ENCODE measurements at places on chromosomes 1 and 21.

DNA sequence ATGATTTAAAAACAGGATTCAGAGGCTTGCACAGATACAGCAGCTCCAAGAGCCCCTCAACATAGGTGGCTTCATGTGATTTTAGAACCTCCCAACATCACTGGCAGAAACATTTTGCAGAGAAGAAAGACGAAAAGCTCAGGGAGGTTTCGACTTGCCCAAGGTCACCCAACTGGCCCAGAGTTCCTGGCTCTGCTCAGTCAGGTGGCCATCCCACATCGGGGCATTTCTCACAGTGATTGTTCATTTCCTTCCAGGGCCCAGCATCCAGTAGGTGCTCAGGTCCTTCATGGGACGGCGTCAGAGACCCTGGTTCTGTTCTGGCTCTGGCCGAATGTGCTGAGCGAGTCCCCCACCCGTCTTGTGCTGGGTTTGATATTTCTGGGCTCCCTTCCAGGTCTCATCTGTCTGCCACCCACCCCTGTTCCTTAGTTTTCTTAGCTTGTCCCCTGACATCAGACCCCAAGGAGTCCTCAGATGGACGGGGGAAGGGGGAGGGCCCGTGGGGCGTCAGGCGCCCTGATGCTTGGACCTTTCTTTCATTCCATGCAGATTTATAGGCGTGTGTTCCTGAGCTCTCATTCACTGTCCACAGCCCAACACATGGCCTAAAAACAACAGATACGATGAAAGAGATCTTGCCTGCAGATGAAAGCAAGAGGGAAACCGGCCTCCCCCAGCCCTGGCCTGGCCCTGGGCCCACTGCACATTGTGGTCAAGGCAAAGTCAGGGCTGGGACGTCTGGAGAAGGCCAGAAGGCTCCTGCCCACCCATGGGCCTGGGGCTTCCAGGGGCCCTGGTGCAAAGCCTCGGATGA, 123.1 kb upstream of the ZBTB40 start:
- DNase-seq = no peak

DNA sequence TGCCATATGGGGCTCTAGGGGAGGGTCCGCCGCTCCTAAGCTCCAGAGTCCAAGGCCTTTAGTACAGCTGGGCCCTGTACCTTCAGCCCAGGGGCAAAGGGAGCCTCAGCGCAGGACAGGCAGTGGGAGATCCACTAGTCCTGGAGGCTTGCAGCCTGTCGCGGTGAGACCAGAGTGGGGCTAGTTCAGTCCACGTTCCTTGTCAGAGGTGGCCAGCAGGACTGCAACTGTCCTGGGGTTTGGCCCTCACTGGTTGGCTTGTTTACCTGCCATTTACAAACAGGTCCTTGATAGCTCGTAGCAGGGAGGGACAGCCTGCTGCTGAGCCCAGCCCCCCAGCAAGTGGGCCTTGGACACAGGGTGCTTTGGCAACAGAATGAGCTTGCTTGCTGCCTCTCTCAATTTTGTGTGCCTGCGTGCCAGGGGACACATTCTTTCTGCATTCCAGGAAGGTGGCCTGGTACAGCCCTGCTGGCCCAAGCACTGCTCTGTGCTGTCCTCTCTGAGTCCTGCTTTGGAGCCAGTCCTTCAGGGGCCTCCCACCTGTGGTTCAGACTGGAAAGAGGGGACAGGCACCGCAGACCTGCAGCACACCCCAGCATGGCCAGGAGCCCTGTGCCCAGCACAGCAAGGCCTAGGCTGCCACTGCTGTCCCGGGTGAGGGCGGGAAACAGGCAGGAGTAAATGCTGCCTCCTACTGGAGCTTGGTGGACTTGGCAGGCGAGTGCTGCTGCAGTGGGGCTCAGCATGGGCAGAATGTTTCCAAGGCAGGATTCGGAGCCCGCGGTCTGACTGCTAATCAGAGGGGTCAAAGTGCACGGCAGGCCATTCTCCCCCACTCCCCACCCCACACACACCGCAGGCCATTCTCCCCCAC, 15.2 kb downstream of the H6PD start:
- DNase-seq = peak; percentile 53

DNA sequence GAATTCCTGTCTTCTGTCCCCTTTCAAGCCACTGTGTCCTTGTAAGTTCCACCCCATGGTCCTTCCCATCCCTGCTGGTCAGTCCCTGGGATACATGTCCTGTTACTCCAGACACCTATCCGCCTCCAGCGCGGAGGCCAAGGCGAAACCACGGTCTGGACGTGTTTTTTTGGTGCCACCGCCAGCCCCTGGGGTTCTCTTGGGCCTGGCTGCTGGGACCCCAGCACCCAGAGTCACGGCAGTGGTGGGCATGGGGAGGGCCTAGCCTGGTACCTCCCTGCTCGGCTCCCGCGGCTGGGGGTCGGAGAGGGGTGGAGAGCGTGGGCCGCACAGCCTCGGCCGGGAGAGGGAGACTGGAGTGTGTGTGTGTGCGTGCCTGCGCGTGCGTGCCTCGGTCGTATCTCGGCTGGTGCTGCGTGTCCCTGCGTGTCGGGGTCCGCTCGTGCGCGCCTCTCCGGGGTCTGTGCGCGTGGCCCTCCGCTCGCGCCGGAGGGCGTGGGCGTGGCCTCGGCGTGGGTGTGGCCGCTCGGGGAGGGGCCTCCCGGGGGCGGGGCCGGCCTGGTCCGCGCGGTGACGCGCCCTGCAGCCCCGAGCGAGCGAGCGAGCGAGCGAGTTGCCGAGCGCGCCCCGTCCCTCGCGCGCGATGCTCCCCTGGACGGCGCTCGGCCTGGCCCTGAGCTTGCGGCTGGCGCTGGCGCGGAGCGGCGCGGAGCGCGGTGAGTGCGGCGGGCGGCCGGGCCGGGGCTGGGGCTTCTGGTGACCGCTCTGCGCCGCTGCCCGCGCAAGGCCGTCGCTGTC, at the start of gene VWA1:
TSS of gene VWA1 (plus strand) at position 585 of the 798 bp plus-strand sequence. CDS start at position 644, 59 bp downstream.
- peak; percentile 85 for DNase-seq

GRCh38 chr1:225462714-225463574, 35.1 kb upstream of the LBR start:
- DNase-seq = no peak

- DNase-seq = no peak
Observed at GRCh38 chr1:155900161-155900560, 11.0 kb downstream of the RIT1 start.

GRCh38 chr1:29504196-29504595, 267.9 kb downstream of the PTPRU start:
- no peak for DNase-seq

DNA sequence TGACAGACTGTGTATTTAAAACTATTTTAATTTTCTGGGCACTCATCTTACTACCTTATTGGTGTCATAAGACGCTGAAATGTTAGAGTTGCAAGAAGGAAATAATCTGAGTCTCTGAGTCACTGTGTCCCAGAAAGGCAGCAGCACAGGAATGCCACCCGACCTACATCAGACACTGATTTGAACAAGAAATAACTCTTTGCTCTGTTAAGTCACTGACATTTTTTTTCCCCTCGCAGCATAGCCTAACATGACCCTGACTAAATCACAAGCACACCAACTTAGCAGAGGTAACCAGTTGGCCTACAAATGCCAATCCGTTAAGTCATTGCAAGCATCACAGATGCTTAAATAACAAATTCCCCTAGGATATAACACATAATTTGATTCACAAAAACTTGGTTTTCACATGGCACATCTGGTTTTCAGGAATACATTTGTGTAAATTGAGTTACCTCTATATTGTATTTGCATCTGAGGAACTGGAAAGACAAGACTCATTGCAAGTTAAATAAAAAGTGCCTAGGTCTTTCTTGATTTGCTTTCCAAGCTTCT, 349.1 kb downstream of the SEC16B start:
- no peak for DNase-seq

- DNase-seq = peak; percentile 90
Observed at GRCh38 chr21:42309753-42310213, 5.4 kb downstream of the TFF3 start.

- no peak for DNase-seq
Observed at GRCh38 chr21:42006765-42007164, 3.4 kb downstream of the ZBTB21 start.

DNA sequence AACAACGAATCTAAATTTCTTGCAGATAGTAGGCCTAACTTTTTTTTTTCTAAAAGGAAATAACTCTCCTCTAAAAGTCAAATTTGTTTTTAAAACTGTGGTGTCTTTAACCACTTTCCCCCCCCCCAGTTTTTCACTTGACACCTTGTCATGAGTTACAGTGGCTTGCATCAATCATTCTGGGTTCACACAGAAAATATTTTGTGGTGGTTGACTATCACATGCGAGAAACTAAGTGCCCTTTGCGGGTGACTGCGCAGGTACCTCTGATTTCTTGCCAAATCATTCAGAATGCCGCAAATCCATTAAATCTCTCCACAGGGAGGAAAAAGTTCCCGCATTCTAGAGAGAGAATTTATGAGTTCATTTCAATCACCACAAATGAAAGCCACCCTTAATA, 23.8 kb upstream of the SAMSN1 start:
- no peak for DNase-seq

DNA sequence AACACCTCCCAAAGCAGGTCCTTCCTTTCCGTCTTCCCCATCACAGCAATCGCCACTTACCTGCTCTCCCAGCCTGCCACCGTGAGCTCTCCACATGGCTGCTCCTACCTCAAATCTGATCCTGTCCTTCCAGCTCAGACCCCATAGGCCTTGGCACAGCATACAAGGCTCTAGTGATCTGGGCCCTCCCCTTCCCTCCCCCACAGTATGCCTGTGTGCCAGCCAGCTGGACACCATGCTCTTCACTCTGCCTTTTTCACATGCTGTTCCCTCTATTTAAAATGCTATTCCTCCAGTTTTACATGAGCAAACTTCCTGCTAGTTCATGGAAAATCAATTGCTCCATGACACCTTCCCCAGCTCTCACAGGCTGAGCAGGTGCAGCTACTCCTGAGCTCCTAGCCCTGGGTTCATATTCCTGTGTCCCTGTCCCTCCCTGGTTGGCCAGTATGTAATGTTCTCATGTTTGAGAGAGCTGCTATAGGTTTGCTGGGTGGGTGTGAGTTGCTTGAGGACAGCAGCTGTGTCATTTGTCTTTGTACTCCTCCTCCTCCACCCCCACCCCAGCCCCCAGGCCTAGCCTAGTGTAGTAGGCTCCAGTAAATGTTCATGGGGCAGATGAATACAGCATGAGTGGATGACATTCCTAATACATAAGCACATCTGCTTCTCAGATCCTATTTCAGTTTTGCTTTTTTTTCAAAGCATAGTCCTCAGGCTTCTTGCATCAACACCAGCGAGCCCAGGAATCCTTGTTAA, 6.3 kb upstream of the TNNT2 start:
- no peak for DNase-seq

GRCh38 chr1:5580926-5581325, 411.3 kb downstream of the NPHP4 start:
- DNase-seq = no peak

- no peak for DNase-seq
Observed at GRCh38 chr1:176820391-176821031, 344.0 kb downstream of the ASTN1 start.

GRCh38 chr1:177567393-177567792, 396.6 kb downstream of the BRINP2 start:
- DNase-seq = peak; percentile 4

GRCh38 chr1:35481229-35481628, 76.0 kb downstream of the KIAA0319L start:
- DNase-seq = no peak

DNA sequence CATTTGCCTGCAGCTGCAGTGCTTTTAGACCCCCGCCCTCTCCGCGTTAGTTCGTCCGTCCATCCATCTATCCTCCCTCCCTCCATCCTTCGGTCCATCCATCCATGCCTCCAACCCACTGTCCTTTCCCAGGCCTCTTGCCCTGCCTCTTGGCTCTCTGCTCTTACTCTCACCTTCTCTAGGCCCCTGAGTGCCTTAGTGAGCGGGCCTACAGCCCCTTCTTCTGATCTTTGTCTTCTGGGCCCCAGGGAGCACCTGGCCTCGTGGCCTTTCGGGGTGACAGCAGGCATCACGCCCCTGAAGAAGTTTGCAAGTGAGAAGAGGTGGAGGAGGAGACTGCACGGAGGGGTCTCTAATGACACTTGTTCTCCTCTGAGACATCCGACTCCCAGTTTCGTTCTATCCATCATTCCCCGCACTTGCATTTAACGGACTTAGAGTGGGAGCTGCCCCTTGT, 842 bp downstream of the ATXN7L2 start:
- no peak for DNase-seq

- DNase-seq = no peak
Observed at GRCh38 chr1:232047473-232047872, 420.9 kb downstream of the DISC1 start.

DNA sequence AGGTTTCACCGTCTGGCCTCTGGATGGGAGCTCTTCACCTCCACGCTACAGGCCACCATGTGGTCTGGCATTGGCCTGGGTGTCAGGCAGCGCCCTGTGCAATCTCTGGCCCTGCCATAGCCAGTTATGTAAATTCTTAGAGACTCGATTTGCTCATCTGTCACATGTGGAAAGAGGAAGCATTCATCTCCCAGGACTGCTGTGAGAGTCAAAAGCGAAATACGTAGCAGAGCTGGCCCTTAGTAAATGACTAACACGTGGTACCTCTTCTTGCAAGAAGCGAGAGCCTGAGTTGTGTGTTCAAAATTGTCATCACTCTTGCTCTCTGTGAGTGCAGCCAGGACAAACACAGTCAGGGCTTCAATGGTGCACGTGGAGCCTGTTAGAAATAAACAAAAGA, 159.0 kb upstream of the BACE2 start:
- DNase-seq = no peak

GRCh38 chr1:10402729-10403274, 3.9 kb downstream of the PGD start:
- DNase-seq = no peak

GRCh38 chr1:21685946-21686678, 17.0 kb upstream of the RAP1GAP start:
- no peak for DNase-seq

GRCh38 chr1:218880484-218881060, 293.1 kb upstream of the LYPLAL1 start:
- no peak for DNase-seq

DNA sequence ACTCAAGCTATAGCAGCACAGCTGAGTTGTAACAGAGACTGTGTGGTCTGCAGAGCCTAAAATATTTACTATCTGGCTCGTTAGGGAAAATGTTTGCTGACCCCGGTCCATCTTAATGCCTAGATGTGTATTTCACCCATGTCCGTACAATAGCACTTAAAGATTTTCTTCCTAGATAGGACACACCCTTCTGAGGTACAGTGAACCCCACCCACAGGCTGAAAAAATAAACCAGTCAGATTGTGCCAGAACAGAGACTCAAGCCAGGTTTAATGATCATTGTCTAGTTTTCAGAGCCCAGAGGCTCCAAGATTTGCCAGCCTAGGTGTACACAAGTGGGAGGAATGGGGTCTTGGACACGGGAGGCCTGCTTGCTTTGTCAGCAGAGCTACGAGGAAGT, 5.6 kb downstream of the AMIGO1 start:
- no peak for DNase-seq

Measured in nephron progenitor cell (in vitro differentiated cells).